ENCODE measurements at places on chromosomes 3 and 15.

DNA sequence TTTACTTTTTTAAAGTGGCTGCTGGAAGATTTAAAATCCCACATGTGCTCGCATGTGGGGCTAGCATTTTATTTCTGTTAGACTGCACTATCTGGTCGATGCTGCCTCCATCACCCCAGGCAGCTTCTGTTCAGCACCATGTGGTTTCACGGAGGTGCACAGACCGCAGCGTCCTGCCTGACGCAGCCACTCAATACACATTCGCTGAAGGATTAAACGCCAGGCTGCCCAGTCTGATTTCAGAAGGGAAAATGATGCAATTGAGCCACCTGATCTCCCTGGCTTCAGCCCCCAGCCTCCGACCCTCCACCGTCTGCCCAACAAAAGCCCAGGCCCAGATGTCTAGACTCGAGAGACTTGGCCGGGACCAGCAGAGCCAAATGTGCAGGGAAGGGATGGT lies 84.5 kb downstream of the MEGF11 start:
- DNase-seq, result no peak

- DNase-seq, result no peak
Measured at GRCh38 chr3:127056976-127057375, 74.1 kb downstream of the PLXNA1 start.

DNA sequence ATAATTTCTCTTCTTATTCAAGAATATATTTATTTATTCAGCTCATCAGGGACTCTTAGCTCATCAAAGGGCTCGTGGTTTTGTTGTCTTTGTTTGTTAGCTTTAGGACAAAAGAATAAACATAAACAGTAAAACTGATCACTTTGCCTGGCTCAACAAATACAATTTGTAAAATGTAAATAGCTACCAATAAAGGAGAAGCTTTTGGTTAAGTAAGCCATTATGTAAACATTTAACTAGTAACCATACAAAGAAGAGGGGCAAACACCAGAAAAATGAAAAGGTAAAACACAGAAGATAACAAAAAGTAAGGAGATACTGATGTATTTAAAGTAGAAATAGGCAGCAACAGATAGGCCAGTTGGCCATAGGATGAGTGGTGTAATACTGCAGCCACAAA lies 761.7 kb downstream of the ROBO1 start:
- DNase-seq, result no peak

DNA sequence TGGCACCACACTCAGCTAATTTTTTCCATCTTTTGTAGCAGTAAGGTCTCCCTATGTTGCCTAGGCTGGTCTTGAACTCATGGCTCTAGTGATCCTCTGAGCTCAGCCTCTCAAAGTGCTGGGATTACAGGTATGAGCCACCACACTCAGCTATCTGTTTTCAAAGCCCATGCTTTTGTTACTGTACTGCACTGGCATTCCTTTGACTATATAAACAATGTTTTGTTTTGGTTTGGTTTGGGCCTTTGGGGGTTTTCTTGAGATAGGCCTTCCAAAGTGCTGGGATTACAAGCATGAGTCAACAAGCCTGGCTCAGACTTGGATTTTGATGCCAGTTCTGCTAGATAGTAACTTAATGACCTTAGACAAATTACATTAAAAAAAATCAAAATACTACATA lies 89.7 kb upstream of the GK5 start:
- no peak for DNase-seq

- DNase-seq, result no peak
Measured at GRCh38 chr3:67109651-67110204, 111.6 kb downstream of the KBTBD8 start.

- DNase-seq, result no peak
Measured at GRCh38 chr3:39637807-39638206, 170.3 kb downstream of the MOBP start.

DNA sequence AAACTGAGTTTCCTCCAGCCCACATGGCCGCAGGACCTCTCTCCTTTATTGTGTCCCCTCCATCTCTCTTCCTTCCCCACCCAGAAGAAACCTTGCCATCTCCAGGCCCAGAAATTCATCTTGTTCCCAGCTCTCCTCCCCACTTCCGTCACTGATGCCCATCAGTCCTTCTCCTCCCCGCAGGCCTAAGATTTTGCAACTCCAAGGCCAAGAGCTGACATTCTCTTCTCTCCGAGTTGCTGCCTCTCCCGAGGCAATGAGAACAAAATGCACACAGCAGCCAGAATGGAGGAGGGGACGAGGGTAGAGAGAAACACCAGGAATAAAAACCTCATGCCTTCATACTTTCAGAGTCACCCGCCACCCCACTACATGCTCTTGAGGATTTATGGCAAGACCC lies 526.5 kb upstream of the PROK2 start:
- no peak for DNase-seq

- no peak for DNase-seq
Measured at GRCh38 chr15:72991026-72991425, 61.2 kb upstream of the NEO1 start.

DNA sequence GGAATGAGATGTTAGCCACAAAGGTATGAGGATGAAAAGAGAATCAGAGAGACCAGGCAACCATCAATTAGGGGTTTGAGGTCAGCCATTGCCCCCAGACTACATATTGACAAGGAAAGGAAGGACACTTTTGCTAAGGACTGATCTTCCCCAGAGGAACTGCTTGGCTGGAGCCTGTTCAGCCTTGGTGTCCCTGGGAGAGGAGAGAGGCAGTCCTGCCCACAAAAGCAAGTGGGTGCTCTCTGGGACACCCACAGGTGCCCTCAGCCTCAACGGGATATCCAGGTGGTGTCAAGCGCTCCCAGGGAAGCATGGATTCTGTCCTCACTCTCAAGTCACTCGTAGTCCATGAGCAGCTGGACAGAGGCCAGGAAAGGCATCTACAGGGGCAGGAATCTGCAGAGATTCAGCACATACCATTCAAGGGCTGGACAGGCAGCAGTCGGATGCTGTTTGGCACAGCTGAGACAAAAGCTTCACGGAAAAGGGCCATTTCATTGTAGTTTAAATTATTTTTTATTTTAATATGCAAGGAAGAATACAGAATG lies 166.2 kb downstream of the UACA start:
- no peak for DNase-seq

DNA sequence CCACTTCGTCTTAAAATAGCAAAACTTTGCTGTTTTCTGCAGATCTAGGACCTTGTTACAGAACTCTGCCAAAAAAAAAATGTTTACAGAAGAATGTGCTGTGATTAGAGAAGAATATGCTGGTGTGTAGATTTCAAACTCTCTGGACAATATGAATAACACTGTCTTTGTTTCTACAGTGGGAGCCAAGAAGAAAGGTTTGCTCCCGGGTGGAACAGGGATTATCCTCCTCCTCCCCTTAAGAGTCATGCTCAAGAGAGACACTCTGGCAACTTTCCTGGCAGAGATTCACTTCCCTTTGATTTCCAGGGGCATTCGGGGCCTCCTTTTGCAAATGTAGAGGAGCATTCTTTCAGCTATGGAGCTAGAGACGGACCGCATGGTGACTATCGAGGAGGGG lies 27.3 kb downstream of the RBM6 start:
- no peak for DNase-seq

- DNase-seq, result no peak
Measured at GRCh38 chr3:25503898-25504301, 75.8 kb downstream of the RARB start.

DNA sequence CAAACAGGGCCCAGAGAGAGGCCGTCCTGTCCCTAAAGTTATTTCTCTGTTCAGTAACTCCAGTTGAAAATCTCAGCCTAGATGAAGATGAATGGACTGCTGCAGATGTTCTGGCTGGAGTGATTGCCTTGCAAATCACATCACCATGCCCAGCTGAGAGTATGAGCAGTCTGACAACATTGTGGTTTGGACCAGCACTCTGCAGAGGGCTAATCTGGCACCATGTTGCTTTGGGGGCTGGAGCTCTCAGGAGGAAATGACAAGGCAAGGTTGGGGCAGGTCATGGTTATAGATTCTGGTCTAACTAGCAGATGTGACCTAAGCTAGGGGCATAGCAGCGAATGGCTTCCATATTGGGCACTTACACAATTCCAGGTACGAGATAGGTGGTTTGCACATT lies 314.2 kb downstream of the CLSTN2 start:
- no peak for DNase-seq

DNA sequence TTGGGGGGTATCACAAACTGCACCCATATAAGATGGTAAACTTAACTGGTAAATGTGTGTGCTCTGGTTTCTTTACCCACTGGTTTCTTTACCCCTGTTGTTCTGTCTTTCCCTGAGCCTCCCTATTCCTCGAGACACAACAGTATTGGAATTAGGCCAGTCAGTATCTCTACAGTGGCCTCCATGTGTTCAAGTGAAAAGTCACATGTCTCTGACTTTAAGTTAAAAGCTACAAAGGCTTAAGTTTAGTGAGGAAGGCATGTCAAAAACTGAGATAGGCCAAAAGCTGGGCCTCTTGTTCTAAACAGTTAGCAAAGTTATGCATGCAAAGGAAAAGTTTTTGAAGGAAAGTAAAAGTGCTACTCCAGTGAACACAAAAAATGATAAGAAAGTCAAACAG lies 513.3 kb downstream of the ROBO2 start:
- DNase-seq, result no peak

DNA sequence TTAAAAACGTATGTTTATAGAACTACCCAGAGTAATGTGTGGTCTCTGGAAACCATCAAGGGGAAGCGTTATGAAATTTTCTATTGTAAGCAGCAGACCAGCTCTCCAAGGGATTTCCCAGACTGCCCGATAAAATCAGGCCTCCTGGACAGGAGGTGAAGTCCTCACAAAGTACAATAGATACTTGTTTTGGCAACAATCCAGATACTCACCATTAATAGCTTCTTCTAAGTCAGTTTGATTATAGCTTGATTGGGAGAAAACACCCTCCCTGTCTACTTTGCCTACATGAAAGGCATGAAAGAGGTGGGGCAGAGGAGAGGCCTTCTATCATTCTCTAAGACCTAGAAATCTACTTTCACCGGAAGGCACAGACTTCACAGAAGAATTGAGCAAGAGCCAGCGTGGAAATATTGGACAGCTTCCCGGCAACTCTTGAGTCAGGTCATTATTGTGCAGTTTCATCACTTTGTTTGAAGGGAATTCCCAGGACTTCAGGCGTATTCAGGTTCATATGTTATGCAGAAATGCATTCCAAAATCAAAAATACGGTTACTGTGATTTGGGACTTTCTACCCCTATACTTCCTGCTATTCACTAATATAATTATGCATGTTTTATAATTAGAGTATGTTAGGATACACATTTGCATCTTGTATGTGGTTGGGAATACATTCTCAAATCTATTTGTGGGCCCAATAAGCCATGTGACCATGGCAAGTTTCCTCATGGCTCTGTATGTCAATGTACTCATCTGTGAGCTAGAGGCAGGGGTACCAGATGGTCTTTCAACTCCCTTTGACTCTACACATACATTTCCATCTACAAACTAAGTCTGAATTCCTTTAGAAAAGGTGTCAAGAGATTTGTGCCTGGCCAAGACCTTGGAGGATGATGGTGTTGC lies 103.5 kb downstream of the CD47 start:
- DNase-seq, result no peak

Data from activated naive CD4-positive, alpha-beta T cell treated with anti-CD3 and anti-CD28 coated beads, Interleukin-2, amount 50 U/mL, for 72 hours (primary cell).